ENCODE measurements at places on chromosomes 13 and 19.

DNA sequence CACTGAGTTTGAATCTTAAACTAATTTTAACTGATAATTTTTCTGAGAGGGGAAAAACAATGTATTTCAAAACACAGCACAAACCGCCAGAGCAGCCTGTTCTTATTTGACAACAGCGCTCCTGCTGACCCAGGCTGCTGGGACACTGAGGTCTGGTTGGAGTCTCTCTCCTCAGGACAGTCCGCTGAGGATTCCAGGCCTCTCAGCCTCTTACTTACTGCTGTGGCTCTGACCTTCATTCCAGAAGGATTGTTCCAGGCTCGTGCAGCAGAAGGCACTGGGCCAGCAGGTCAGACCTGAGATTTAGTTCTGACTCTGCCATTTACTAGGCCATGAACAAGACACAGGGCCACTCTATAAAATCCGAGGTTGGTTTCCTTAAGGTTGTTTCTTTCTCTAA, 393.6 kb downstream of the TDRD3 start:
- no peak for DNase-seq

DNA sequence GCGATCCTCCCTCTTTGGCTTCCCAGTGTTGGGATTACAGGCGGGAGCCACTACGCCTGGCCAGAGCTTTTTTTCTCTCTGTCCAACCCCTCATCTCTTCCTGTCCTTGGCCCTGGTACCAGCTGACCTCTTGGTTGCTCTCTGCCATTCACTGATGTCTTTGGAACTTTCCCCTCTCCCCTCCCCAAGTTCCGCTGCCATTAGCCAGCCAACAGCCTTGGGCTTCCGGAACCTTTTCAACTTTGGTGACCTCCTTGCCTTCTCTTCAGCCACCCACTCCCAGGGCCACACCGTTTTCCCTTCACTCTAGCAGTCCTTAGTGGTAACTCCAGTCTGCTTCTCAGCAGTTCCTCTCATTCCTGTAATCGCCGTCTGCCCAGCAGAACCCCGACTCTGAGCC, 4.3 kb downstream of the WTIP start:
- DNase-seq = no peak

DNA sequence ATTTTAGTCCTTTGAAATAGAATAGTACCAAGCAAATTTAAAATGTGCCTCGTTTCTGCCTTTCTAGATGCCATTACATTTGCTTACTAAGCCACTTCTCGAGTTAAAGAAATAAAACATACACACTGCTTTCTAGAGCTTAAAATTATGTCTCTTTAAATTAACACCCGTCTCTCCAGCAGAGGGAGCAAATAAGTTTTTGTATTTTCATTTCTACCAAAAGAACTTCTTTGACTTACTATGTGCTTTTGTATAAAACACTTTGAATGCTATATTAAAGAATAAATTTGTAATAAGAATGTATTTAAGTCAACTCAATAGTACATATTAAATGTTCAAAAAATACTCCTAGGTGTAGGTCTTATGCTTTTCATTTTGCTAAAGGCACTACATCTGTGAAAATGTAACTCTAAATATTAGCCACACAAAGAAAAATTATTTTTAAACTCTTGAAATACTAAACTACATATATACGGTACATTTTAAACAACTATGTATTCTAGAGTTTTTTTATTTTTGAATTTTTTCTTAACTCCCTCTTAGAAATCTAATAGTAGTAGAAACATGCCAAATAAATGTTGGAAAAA, 269.3 kb upstream of the MIR17HG start:
- DNase-seq = no peak

DNA sequence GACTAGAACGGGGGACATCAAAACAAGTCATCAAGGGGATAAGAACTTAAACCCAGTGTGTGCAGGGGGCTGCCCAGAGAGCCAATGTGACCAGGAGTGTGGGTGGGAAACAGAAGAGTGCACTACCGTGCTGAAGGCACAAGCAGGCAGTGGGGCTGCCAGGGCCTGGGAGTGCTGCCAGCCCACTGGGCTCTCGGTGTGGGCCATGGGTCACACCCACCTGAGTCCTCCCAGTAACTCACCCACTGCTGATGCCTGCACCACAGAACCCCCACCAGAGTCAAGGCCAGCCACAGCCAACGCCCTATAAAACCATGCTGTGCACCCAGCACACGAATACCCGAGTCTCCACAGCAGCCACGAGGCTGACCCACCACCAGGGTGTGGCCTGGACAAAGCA, 8.5 kb downstream of the MED26 start:
- DNase-seq = no peak

DNA sequence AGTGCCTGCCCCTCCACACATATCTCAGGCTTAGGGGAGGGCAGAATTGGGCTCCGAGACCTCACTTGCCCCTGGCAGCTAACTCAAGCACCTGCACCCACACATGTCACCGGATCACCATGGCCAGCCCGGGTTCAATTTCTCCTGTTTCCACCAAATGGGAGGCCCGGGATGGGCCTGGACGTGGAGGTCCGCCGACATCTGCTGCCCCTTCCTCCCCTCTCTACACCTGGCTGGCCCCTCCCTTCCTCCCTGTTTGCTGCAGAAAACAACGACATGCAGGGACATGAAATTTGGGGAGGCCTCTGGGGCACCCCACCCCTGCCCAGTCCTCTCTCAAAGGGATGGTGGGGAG, 1.3 kb downstream of the PRKD2 start:
- DNase-seq = no peak

DNA sequence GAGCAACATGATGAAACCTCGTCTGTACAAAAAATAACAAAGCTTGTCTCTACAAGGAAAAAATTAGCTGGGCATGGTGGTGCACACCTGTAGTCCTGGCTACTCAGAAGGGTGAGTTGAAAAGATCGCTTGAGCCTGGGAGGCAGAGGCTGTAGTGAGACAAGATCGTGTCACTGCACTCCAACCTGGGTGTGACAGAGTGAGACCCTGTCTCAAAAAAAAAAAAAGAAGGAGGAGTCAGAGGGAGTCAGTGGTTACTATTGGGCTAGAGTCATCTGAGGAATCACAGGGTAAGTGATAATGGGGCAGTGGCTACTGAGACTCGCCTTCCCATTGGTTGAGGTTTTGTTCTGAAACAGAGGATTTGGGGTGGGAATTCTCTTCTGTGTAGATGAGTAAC, 1.9 kb upstream of the GPI start:
- DNase-seq = no peak

DNA sequence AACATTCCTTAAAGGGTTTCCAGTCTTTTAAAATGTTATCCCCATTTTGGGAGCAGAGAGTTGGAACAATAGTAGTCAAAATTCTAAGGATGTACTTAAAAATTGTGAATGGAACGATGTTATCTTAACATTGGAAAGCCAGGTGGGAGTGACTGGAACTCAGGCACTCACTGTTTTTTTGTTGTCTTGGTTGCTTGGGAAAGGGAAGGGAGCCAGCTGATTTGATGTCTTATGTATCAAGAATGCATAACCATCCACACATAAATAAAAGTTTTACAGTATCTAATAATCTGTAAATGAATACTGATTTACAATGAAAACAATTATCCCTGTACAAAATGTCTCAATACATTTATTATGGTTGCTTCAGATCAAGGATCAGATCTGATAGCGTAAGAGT, 88.7 kb downstream of the SLC10A2 start:
- DNase-seq = no peak

DNA sequence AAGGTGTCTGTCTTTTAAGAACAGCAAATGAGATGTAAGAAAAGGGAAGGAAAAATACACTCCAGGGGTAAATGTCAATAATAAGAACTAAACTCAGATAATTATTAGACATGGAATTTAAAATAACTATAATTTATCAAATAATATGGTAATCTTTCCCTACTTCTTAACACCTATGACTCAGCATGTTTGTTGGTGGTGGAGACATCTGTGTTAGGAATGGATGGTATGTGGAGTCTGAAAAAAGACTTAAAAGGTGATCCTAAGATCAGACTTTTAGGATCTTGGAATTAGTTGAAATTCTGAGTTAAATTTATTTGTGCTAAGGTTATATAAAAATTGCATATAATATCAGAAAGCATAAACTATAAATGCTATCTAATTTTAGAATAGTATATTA, 915.1 kb downstream of the SLITRK5 start:
- DNase-seq = no peak

DNA sequence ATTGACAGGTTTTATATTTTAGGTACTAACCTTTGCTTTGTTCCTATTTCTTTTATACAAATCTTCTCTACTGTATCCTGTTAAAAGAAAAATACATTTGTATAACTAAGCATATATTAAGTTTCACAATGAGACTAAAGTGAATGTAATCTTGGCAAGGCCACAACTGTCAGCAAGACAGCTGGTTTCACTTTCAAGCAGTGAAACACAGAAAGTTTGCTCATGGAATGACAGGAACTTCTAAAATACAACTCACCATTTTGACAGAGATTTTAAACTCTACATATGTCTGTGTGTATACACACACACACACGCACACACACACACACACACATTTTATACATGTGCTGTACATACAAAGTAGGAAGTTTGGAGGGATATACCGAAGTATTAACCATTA, 53.3 kb downstream of the PARP4 start:
- no peak for DNase-seq

DNA sequence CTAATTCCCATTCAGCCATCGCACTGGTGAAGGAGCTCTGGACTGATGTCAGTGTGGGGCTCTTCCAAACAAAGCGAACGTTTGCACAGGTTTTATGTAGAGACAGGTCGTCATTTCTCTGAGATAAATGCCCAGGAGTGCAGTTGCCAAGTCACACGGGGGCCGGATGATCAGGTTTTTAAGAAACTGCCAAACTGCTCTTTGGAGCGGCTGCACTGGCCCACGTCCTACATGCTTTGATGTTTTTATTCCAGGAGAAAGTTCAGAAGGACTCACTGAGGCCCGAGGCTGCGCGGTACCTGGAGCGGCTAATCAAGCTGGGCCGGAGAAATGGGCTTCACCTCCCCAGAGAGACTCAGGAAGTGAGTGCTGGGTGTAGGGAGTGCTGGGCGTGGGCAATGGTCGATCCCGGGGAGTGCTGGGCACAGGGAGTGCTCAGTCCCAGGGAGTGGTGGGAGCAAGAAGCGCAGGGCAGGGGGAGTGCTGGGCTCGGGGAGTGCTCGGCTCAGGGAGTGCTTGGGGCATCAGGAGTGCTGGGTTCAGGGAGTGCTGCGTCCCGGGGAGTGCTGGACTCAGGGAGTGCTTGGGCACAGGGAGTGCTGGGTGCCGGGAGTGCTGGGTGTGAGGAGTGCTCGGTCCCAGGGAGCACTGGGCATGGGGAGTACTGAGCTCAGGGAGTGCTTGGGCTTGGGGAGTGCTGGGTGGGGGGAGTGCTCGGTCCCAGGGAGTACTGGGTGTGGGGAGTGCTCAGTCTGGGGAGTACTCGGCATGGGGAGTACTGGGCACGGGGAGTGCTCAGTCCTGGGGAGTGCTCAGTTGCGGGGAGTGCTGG, 10.7 kb downstream of the THOP1 start:
- DNase-seq = no peak

DNA sequence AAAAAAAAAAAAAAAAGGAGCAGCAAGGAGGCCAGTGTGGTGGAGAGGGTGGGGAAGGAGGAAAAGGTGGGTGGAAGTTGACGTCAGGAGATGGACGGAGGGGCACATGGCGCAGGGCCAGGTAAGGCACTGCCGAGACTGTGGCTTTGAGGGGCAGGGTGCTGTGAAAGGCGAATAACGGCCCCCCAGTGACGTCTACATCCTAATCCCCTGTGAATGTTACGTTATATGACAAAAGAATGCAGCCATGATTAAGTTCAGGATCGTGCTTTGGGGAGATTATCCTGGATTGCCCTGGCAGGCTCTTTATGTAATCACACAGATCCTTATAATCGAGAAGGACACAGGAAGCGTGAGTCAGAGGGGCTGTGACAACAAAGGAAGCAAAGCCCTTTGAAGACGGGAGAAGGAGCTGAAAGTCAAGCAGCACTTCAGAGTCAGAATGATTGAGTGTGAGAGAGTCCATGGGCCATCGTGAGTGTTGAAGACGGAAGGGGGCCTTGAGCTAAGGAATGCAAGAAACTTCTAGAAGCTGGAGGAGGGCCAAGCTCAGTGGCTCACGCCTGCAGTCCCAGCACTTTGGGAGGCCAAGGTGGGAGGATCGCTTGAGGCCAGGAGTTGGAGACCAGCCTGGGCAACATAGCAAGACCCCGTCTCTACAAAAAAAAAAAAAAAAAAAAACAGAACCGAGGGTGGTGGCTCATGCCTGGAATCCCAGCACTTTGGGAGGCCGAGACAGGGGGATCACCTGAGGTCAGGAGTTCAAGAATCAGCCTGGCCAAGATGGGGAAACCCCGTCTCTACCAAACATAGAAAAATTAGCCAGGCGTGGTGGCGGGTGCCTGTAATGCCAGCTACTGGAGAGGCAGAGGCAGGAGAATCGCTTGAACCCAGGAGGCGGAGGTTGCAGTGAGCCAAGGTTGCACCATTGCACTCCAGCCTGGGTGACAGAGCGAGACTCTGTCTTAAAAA, 13.8 kb upstream of the CEACAM16 start:
- no peak for DNase-seq

- no peak for DNase-seq
These were observed 43.0 kb upstream of the UQCRFS1 start for GRCh38 chr19:29255912-29256311.

DNA sequence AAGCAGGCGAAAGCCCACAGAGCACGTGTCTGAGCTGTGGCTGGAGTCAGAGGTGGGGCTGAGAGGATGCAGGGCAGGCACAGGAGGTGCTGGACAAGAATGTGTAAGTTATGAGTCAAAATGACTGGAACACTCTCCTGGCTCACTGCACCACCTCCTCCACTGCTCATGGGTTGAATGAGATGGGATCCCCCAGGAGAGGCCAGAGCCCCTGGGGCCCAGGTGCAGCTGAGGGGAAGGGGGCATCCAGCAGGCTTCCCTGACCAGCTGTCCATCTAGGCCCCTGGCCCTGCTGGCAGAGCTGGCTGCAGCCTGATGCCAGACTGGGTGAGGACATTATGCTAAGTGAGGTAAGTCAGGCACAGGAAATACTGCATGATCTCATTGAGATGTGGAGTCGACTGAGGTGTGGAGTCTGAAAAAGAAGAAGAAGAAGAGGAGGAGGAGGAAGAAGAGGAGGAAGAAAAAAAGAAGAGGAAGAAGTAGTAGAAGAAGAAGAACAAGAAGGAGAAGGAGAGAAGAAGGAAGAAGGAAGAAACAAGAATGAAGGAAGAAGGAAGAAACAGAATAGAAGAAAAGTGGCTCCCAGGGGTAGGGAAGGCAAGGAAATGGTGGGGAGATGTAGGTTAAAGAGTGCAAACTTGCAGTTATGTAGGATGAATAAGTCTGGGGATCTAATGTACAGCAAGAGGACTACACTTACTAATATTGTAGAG, 747.4 kb downstream of the UQCRFS1 start:
- no peak for DNase-seq

DNA sequence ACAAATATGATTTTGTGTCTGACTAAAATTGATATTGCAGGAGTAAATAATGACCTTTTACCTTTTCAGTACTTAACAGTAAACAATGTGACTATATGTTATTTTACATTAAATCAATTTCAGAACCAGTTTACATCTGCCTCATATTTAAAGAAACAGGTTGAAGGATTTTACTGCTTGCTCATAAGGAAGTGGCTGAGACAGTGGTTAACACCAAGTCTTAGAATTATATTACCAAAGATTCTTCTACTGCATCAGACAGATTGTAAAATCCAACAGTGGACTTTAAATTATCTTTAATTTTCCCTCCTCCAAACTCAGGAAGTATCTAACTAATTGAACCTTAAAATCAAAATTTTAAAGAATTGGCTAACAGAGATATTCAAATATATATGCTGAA, 1929.9 kb downstream of the PCDH9 start:
- no peak for DNase-seq

GRCh38 chr19:46181388-46181779, 33.3 kb downstream of the IGFL2 start:
- DNase-seq = no peak
